ENCODE measurements at places on chromosomes 6 and 20.

DNA sequence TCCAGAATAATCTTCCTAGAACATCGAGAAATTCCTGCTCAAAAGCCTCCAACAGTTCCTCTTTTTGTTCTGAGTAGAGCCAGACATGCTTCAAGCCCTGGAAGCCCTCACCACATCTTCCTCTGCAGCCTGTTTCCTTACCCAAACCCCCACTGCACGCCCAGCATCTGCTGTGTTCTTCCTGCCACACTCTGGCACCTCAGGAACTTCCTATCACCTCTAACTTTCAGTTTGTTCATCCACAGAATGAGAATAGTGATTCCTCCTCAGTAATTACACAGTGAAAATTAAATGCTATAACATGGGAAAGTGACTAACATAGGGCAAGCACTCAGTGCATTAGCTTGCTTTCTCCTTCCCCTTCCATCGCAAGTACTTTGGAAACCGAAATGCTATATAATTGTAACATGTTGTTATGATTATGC lies 26.3 kb downstream of the C6orf89 start:
- DNase-seq = peak; percentile 37

DNA sequence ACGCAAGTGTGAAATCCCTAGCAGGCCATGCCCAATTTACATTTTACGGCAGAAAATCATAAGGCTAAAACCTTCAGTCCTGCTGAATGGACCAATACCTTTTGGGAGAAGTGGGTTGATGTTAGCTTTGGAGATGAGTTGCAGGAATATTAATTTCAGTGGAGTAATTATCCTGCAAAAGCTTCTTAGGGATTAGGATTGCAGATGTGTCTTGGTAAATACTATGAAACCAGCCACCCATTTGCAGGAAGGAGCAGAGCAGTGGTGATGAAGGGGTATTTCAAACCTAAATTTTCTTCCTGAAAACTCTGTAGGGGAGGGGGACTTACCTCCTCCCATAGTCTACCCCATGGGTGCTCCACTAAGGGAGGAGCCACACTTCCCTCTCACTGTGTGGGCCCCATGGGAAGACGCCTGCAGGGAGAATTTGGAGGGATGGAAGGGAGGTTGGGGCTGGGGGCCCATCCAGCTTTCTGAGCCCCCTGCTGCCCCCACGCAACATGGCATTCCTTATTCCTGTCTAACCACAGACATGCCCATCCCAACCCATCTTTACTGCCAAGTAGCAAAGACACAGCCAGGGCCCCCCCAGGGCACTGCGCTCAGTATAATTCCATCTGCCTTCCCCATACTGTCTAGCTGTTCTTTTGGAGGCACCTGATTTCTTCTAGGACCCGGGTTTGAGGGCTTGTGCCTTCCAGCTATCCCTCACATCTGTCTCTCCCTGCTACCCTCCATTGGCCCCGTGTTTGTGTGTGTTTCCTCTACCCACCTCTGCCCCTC lies 14.6 kb upstream of the UQCC2 start:
- no peak for DNase-seq

GRCh38 chr6:140436023-140436811 lies 1061.8 kb upstream of the CITED2 start:
- DNase-seq = no peak

GRCh38 chr6:5946181-5946580 lies 60.5 kb downstream of the NRN1 start:
- DNase-seq = no peak

DNA sequence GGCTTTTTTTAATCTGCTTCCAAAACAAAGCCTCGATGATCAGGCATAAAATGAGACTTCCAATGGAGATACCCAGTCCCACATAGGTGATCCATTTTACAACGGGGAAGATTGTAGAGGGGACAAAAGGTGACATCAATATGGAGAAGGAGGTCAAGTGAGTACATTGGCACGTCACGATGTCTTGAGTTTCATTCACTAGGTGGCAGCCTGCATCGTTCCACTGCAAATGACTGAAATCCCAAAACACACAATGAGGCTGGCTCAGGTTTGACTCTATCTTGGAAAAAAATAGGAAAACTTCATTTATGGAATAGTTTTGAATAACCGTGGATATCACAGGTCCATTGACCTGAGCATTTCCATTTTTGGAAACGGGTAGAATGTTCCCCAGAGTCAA lies 32.5 kb downstream of the ADGRF1 start:
- no peak for DNase-seq

DNA sequence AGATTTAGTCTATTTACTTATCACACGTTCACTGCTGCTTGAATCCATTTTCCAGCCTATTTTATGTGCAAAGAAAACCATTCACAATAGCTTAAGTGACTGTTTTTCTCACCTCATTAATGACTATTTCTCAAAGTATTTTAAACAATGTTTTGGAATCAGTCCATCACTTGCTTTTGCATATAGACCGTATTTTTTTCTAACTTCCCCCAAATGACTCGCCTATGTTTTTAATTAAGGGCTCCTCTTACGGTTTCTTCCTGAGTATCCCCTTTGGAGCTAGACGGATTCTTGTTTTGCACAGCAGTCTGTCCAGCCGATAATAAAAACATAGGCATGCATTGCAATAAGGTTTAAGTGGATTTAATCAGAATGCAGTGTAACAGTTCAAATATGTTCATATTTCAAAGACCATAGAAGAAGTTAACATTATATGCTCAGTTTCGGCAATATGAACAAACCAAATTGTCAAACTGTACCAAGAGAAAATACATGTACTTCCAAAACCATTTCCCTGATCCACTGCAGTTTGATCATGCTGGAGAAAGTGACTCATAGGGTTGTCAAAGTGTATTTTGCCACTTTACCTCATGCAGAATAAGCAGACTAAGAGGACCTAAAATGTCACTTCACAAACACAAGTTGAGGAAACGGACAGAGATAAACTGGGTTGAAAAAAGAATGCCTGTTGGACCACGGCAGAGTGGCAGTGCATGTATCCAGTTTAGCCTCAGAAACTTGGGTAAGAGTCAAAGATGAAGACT lies 66.4 kb downstream of the HMGN3 start:
- no peak for DNase-seq

DNA sequence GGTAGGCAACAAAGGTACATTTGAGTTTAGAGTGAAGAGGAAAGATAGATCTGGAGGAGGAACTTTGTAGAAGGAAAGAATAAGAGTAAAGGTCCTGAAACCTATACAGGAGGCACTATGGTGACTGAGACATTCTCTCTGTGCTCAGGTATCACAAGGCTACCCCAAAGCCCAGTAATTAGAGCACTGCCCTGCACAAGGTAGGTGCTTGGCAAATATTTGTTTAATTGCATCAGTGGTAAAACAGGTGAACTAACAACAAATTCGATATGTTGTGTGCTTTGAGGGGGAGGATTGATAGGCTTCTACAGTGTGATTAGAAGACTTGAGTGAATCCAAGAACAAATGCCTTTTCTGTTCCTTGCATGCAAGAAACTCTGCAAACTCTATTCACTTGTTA lies 6.8 kb upstream of the TSHZ2 start:
- no peak for DNase-seq

- DNase-seq = no peak
Observed at GRCh38 chr20:50534567-50534966, 24.4 kb downstream of the PTPN1 start.

- no peak for DNase-seq
Observed at GRCh38 chr6:168167431-168168315, 88.7 kb upstream of the FRMD1 start.

DNA sequence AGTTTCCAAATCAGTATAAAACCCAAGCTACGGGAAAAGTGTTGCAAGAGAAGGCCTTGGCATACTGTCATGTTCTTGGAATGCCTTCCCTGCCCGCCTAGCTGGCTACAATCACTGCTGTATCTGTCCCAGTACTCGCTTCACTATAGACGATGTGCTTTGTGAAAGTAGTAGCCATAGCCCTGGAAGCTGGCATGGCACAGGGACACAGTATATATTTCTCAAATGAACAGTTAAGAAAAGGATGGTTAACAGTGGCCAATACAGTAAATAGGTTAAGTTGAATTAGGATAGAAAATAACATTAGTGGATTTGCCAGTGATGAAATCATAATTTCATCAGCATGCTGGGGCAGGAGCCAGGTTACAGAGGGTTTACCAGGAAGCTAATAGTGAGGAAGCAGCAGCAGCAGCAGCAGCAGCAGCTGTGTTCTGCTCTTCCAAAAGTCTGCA lies 499.3 kb downstream of the CDKAL1 start:
- DNase-seq = no peak

- DNase-seq = no peak
Observed at GRCh38 chr20:54980103-54980960, 504.9 kb downstream of the DOK5 start.

- DNase-seq = peak; percentile 35
Observed at GRCh38 chr6:118656847-118657451, 5.6 kb upstream of the CEP85L start.

DNA sequence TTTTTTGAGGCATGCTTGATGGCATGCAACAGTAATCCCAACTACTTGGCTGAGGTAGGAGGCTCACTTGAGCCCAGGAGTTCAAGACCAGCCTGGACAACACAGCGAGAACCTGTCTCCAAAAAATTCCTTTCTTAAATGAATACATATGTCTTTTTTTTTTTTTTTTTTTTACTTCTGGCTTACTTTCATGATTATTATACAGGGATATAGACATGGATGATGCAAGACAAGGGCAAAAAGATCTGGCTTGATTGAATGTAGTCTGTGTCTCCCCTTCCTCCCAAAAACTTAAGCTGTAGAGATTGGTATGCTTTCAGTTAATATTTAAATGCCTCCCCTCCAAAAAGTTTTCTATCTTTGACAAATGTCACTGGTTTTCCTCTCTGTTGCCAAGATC lies 7.6 kb downstream of the SNX3 start:
- DNase-seq = no peak
